ENCODE measurements at places on chromosomes 11 and 22.

- DNase-seq, result no peak
Measured at GRCh38 chr11:17014833-17015626, 816 bp upstream of the PLEKHA7 start.

GRCh38 chr11:65713212-65713969 is 1.3 kb downstream of the KAT5 start:
- no peak for DNase-seq

- DNase-seq, result no peak
Measured at GRCh38 chr11:16598906-16599305, 139.5 kb upstream of the C11orf58 start.

DNA sequence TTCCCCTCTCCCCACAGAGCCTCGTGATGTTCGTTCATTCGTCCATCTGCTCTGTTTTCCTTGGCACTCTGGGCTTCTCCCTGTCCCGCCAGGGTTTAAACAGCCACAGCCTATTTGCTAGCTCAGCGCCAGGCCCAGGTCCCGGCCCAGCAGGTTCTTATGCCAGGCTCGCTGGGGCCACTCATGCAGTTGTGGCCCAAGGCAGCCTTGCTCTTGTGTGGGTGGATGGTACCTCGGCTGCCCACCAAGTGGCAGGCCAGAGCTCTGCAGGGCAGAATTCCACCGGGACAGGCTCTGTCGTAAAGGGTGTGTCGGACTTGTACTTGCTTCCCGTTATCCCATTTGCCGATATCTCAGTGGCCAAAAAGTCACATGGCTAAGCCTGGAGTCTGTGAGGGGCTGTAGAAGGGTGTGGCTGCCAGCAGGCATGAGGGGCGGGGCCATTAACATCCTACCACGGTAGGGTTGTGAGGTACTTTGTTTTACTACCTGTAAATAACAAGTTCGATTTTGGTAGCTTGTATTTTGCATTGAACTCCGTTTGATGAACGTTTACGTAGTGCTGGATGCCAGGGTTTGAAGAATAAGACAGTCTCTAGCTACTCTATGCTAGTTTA is 7.9 kb downstream of the FAM118A start:
- no peak for DNase-seq

- DNase-seq, result no peak
Measured at GRCh38 chr22:49181431-49181830, 646.2 kb downstream of the BRD1 start.

DNA sequence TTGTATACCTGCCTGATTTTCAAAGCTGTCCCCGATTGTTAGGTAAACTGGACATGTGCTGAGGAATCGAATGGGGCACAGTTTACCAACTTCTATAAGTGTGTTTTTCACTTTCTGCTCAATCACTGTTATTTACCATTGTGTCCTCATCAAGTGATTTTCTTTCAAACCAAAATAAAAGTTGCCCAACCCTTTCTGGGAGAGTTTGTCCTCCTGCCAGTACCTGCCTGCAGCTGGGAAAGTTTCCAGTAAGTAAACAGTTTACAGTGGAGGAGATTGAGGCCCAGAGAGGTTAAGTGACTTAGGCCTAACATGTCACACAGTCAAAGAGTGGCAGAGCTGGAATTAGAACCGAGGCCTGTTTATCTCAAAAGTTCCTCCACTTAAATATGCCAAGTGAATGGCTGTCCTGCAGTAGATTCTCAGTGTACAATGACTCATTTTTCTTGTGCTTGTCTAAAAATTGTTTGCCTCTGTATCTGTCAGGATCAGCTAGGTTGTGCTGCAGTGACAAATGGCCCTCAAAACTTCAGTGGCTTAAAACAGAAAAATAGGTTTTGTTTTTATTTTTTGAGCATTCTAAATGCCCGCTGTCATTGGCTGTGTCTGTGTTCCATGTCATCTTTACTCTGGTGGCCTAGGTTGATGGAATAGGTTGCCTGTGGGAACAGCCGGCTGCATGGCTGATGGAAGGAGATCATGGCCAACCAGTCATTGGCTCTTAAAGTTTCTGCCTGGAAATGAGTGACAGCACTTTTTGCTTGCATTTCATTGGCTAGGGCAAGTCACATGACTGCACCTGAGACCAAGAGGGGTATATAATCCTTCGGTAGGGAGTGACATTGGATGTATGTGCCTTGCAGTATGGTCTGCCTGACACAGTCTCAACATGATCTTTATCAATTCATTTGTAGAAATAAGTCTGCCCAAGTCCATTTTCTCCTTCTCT is 61.8 kb upstream of the CRYBB3 start:
- DNase-seq, result no peak

DNA sequence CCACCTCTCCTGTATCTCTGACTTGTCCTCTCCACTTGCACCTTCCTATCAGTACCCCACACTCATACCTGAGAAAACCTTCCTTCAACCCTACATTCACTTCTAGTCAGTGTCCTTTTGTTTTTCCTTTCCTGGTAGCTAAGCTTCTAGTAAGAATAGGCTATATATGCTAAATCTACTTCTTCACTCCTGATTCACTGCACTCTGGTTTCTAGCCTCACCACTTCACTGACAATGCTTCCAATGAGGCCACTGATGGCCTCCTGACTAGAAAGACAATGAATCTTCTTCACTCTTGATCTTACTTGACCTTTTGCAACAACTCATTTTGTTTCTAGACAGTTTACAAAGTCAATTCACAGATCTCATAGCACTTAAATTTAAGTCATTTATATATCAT is 52.0 kb downstream of the RELT start:
- DNase-seq, result no peak

GRCh38 chr11:108854346-108854745 is 189.5 kb downstream of the DDX10 start:
- no peak for DNase-seq

GRCh38 chr11:528815-529727 is 6.3 kb downstream of the HRAS start:
- DNase-seq, result no peak

- no peak for DNase-seq
Measured at GRCh38 chr11:33892906-33893594, 1.2 kb upstream of the LMO2 start.

DNA sequence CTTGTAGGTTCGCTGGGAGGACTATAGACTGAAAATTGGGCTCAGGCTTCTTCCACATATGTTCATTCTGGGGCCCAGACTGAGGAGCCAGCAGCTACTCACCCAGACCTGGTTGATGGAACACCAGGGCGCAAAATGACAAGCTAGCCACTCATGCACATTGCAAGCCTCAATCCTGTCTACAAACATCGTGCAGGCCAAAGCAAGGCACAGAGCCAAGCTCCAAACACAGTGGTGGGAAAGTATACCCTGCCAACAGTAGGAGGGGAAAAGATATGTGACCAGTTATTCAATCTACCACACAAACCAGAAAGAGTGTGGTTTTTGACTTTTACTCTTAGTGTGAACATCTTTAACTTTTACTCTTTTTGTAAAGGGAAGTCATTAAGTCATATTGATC is 660.5 kb downstream of the NTM start:
- no peak for DNase-seq

DNA sequence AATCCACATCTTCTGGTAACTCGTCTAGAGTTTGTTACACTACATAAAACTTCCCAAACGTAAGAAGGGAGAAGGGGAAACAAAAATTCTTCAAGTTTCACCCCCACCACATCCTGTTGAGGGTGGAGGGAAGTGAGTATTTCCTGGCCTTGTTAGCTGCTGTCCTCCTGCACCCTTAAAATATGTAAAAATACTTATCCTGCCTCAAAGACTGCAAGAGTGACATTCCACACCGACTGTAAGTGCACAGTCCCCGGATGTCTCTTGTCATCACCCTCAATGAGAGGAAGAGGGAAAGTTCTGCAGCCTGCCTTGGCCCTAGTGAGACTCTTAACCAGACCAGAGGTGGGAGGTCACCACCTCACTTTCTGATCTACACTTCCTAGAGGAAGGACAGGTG is 3.3 kb downstream of the TMEM121B start:
- no peak for DNase-seq

DNA sequence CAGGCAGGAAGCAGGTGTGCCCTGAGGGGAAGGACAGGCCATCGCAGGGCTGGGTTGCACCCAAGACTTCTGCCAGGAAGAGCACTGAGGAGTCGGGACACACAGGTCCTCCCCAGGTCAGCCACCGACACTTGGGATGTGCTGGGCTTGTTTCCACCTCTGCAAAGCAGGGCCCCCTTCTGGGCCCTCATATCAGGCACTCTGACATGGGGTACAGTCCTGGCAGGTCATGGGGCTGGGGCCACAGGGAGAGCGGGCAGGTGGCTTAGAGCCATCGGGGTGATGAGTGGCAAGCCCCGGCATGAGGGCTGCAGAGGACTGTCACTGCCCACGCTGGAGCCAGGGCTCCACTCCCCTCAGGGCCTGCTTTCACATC is 7.9 kb upstream of the ADORA2A start:
- no peak for DNase-seq

DNA sequence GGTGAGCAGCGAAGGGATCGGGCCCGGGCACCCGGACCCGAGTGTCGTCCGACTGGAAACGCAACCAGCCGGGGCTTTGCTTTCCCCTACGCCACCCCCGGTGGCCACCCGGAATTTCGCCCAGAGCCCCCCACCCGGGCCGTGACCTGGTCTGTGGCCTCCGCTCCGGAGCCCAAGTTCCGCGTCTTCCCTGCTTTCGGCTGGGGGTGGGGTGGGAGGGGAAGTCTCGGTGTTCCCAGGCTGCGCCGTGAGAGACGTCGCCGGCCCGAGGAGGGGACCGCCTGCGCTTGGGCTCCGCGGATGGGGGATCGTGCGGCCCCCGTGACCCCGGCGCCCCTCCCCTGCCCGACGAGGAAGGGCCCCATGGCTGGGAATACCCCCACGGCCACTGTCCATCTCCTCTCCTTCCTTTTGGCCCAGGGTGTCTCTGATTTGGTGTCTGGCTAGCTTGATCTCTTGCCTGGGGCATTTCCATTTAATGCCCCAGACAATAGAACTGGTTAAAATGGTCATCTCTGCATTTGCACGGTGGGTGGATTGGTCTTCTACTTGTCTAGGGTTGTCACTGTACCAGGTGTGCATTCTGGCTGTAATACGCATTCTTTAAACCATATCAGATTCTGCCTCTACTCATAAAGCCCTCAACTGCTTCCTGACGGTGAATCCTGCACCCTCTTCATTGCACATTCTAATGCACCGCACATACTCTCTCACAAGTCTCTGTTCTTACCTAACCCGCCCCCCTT is 789 bp downstream of the SIK2 start:
- no peak for DNase-seq

DNA sequence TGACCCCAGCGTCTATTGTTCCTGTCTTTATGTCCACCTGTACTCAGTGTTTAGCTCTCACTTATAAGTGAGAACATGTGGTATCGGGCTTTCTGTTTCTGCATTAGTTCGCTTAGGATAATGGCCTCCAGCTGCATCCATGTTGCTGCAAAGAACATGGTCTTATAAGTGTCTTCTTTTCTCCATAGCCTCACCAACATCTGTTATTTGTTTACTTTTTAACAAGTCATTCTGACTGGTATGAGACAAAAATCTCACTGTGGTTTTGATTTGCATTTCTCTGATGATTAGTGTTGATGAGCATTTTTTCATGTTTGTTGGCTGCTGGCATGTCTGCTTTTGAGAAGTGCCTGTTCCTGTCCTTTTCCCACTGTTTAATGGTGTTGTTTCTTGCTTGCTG is 21.7 kb upstream of the SLN start:
- DNase-seq, result no peak

DNA sequence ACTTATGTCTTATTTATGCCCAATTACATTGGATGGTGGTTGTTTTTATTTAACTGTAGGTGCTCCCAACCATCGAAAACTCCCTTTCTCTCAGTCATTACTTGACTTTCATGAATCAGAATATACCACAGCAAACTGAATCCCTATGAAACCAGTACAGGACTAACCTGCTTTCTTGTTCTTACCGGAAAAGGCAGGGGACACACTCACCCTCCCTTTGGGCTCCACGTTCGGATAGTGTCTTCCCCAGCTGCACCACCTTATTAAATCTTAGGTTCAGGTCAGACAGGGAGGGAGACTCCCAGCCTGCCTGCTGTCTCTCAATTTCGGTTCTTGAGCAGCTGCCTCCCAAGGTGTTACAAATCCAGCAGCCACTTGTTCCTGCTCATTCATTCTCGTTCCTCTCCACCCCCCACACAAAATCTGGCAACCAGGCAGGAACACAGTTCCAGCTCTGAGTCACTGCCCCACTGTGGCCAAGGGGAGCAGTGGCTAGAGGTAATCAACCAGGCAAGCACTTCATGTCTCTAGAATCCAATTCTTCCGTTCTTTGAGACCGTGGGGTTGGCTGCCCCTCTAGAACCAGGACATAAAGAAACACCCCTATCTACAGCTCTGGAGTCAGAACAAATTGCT is 133.0 kb downstream of the PLEKHA7 start:
- DNase-seq, result peak; percentile 44

DNA sequence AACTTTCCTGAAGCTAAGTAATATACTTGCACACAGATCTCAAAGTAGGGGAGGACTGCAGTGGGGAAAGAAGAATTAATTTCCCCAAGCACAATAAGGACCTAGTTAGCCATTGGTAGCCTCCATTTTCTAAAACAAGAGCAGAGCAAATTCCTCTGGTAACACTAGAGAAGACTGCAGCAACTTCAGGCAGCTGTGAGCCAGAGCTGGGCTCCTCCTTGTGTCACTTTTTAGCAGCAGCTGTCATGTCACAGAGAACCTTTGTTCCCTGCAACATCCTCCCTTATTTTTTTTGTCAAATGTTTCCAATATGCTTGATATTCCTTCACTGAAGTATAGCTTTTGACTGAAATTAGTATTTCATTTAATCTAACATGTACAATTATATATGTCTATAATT is 54.4 kb downstream of the RRAS2 start:
- DNase-seq, result no peak

- no peak for DNase-seq
Measured at GRCh38 chr22:35591714-35592417, 25.3 kb downstream of the MB start.

GRCh38 chr22:47357086-47357485 is 594.6 kb downstream of the TBC1D22A start:
- DNase-seq, result no peak

DNA sequence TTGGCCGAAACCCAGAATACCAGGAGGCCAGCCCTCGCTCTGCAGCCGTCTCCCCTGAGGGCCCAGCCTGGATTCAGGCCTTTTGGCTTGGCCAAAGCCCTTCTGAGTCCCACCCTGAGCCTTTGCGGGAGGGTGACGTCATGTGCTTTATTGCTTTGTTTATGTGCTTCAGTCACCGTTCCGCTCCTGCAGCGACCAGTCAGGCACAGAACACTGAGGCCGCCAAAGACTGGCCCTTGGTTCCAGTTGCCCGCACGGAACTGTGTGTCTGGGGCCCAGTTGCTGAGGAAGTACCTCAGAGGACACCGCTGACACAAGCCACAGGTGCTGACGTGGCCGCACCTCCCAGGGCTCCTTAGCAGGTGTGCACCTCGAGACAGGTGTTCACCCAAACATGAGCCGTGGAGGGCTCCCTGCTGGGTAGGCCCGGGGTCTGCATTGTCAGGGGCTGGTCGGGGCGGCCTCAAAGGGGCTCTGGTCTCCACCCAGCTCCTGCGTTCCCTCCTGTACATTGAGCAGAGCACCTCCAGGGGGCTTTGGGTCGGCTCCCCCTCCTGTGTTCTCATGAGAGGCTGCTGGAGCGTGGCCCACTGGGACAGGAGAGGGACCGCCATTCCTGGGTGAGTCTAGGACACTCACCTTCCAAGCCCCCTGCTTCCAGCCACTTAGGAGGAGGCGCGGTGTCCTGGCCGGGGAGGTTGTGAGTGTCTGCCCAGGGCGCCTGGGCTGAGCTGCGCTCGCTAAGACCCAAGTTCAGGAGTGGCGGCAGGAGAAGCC is 376.8 kb downstream of the TBC1D22A start:
- DNase-seq, result no peak

- no peak for DNase-seq
Measured at GRCh38 chr22:19888131-19888746, 33.6 kb upstream of the GNB1L start.
